ENCODE measurements at places on chromosomes 3 and 15.

DNA sequence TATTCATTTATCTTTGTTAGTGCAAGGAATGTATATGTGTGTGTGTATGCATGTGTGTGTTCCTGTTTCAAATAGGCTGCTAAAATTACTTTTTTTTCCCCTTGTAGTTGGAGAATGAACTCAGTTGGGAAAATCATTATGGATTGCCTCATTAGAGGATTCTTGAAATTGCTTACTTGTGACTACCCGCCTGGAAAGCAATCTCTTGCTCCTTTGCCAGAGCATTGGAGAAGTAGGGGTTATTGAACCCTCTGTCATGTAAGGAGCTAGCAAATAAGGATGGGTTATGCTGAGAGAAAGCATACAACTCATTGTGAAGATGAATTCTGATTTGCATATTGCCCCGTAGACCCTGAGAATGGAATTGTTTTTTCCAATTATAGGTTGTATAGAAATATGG is 474.5 kb downstream of the CADM2 start:
- no peak for DNase-seq

GRCh38 chr15:79322945-79323344 is 12.0 kb downstream of the TMED3 start:
- no peak for DNase-seq

GRCh38 chr3:189903562-189904250 is 217.0 kb downstream of the P3H2 start:
- no peak for DNase-seq

- no peak for DNase-seq
These were observed 340.9 kb upstream of the TPRG1 start for GRCh38 chr3:188830893-188831292.

Measured in stimulated activated CD4-positive, alpha-beta T cell treated with anti-CD3 and anti-CD28 coated beads, TNF-alpha, amount 100 ng/mL, for 1 hour (primary cell).